CD4-positive, alpha-beta T cell treated with Interleukin-17A for 1 hour (primary cell): ENCODE measurements at places on chromosomes 12 and 14.

DNA sequence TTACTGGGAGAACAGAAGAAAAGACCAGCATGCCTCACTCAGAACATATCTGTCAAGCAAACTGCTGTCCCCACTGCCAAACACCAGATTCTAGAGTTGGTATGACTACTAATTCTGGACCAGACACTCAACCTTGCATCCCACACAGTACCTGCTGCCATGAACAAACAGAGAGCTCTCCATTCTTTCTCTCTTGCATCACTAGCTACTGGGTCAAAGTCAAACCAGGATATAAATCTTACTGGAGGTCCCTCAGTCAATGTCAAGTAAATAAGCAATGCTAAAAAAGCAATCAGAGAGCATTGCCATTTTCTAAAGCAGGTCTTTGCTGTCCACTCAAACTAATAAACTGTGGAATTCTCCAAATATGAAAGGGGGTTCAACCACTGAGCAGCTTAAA, 452.4 kb upstream of the SEL1L start:
- no peak for DNase-seq

DNA sequence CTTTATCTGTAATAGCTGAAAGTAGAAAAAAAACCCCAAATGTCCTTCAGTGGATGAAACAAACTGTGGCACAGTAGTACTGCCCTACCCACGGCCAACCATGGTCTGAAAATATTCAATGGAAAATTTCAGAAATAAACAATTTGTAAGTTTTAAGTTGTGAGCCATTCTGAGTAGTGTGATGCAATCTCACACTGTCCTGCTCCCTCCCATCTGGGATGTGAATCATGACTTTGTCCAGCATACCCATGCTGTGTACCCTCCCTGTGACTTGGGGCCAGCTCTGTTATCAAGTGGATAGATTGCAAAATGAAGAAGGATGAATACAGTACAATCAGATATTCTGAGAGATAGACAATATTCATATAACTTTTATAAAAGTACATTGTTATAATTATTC, 106.2 kb downstream of the SMOC1 start:
- no peak for DNase-seq

GRCh38 chr12:120249266-120249874, 16.2 kb downstream of the PXN start:
- DNase-seq, result no peak

- DNase-seq, result no peak
These were observed 3.2 kb downstream of the CFL2 start for GRCh38 chr14:34711169-34711568.

GRCh38 chr12:1593174-1594005, 991 bp downstream of the FBXL14 start:
- DNase-seq, result peak; percentile 55

GRCh38 chr14:89163031-89163636, 253.9 kb downstream of the FOXN3 start:
- DNase-seq, result no peak

- DNase-seq, result peak; percentile 9
These were observed 187.3 kb downstream of the CHST11 start for GRCh38 chr12:104643819-104644669.

GRCh38 chr12:56518570-56518969, 3.0 kb upstream of the RBMS2 start:
- DNase-seq, result no peak

DNA sequence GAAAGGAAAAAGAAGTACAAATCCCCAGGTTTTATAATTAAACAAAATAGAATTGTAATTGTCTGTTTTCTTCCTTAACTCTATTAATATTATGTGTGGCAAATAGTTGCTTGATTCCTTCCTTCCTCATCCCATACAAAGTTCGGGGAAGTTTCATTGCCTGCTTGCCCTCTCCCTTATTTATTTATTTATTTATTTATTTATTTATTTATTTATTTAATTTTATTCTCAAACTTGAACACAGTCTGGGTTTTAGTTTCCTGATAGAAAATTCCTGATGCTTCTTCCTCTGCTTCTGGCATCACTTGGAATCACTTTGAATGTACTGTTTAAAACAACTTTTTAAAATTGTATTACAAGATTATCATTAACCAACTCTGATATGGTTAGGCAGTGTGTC, 145.8 kb upstream of the SOX5 start:
- no peak for DNase-seq

- DNase-seq, result no peak
These were observed 38.7 kb downstream of the SLC6A12 start for GRCh38 chr12:175250-175649.

DNA sequence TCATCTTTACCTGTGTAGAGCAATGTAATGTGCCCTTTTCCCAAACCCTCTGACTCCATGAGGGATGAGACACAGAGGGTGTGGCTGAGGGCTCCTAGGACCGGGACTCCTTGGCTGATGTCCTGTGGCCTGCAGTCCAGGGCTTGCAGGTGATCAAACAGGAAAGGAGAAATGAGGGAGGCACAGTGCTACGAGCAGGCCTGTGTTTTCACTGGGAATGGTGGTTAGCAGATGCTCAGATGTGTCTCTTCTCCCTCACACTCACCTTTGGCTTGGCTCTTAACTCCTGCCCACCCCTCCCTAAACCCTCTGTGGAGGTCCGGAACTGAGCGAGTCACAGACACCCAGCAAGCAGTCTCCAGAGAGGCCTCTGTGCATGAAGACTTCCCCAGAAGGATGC, 254.4 kb downstream of the DAD1 start:
- DNase-seq, result no peak

- DNase-seq, result no peak
These were observed 938.4 kb upstream of the ATXN7L3B start for GRCh38 chr12:73599268-73599667.

GRCh38 chr12:44738051-44738450, 138.1 kb downstream of the NELL2 start:
- no peak for DNase-seq

- DNase-seq, result no peak
These were observed 216.0 kb upstream of the NPAS3 start for GRCh38 chr14:32722631-32723183.

- no peak for DNase-seq
These were observed 787.2 kb downstream of the GALC start for GRCh38 chr14:87205811-87206210.

DNA sequence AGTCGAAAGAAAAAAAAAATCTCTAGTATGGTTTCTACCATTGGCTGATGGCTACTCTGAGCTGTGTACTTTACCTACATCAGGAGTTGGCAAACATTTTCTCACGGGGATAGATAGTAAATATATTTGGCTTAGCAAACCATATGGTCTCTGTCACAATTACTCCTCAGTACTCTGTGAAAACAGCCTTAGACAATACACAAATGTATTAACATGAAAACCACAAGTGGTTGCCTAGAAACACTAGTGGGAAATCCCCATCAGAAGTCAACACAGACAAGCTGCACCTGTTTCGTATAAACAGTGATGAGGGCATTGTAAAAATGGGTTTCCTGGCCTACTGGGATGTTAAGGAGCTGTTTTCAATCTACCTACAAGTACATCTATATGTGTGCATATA, 84.6 kb upstream of the NAV3 start:
- peak; percentile 10 for DNase-seq

DNA sequence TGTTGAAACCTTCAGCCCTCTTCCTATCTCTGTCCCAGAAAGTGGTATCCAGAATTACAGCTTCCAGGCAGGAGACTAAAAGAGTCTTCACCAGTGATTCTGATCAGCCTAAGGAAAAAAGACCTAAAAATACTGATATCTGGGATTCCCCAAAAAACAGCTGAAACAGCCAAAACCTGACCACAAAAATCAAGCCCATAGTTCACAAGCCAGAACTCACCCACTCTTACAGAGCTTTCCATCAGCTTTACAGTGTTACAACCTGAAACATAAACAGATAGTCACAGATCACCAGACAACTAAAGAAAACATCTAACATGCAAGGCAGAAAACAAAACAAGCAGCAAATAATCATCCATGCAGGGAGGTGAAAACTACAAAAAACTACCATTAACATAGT, 26.0 kb upstream of the TSPAN8 start:
- no peak for DNase-seq

DNA sequence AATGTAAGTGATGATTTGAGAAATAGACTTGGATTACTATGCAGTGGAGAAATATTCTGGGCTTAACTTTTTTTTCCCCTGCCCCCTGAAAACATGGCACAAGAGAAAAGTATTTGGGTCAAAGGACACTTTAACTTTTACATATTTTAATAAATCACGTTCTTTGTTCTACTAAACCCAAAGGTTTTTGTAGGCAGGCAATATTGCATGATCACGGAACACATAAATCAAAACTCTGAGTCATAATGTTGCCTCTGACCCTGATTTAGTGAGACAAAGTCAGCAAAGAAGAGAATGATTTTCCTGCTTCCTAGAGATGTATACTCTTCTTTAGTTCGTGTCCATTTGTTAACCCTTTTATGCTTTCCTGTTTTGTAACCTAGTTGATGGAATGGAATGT, 38.0 kb downstream of the ABCD2 start:
- DNase-seq, result no peak

DNA sequence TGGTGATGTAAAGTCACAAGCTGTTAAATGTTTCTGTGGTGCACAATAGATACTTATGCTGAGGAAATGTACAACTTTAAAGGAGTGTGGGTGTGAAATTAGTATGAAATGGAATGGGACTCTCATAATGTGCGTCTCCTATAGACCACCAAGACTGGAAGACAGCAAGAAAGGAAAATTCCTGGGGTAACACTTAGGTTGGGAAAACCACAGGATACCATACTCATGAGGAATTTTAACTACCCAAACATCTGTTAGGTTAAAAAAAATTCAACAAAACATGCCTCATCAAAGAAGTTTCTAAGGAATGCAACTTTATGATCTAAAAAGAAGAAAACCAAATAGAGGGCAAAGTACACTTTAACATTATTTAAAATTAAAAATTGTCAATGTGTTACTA, 113.7 kb upstream of the MYF6 start:
- no peak for DNase-seq

DNA sequence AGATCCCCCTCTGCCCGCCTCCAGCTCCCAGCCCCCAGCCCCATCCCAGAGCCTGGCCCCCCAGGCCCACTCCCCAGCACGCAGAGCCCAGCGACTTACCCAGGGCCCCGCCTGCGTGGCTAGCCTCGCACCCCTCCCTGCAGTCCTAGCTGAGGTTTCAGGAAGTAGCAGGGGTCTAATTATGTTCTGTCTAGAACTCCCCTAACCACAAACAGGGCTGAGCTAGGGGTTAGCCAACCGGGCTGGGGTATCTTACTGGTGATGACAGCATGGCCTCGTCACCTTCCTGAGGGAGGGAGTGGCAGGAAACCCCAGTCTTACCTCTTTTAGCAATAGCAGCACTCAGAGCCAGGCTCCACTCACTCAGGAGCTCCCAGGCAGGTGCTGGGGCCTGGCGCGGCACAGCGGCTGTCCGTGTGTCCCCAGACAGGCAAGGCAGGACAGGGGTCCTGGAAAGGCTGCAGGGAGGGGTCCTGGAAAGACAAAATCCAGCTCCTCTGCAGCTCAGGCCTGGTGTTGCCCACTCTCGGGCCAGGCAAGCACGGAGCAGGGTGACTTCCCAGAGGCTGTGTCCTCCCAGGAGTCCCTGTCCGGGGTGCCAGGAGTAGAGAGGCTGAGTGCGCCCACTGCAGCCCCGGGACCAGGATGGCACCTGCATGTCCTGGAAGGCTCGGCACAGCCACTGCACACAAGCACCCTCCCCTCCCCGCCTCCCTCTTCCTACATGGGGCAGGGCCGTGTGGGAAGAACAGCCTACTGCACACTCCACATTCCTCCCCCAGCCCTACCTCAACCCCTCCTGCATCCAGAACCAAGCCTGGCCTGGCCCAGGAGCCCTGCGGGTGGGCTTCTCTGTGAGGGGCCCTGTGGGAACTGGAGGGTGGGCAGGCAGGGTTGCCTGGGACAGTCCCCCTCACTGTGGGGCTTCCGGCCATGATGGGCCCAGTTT, at the start of gene GPR132:
Gene GPR132 (minus strand): TSS at position 151 of the 949 bp plus-strand sequence. CDS start 10,010 bp downstream, outside the sequence.
- DNase-seq, result peak; percentile 98

DNA sequence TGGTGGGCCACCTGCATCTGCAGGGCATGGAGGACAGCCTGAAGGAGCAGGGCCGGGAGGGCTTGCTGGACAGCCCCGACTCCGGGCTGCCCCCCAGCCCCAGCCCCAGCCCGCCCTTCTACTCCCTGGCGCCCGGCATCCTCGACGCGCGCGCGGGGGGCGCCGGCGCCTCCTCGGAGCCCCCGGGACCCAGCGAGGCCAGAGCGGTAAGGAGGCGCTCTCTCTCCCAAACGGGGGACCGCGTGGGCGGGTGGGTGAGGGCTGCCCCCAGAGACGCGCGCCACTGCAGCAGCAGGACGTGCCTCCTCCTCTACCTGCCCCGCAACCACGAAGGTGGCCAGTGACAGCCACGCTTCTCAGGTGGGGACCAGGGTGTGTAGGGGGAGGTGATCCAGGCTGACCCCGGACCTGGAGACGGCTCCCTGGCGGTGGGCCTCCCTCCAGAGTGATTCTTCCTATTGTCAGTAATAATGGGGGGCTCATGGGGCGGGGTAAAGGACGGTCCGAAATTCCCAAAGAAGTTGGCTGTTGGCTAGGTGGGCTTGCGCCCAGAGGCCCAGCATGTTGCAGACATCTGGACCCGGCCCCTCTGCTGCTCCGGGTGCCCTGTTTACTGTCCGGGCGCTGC, 652 bp downstream of the RFLNA start:
- no peak for DNase-seq

- no peak for DNase-seq
These were observed 85.2 kb downstream of the DUSP16 start for GRCh38 chr12:12477532-12477890.

DNA sequence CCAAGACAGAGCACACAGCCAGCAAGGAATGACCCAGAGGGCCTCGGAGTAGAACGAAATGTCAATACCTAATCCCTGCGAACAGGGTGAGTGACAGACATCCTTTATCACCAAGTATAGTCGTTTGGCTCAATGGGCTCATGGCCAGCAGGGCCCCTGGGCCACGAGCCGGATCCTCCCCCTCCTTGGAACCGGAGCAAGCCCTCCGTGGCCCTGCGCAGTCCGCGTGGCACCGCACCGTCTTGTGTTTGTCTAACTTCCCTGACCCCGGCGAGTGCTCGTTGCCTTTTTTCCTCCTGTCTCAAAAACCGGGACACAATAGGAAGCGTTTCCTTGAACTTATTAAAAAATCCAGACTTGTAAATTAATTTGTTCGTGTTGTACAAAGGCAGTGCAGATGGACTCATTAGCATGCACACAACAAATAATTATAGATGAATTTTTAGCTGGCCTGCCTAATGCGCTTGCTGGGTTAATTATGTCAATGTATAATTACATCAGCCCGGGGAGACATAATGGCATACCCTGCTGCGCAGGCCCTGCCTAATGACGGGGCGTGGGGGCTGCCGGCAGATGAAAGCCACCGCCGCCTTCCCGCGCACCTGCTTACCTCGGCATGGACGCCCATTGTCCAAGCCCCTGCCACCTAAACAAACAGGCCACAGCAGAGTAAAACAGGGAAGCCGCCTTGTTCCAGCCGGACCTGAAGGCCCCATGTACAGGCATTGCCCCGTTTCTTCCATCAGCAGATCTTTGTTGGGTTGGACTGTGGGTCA, 81.6 kb downstream of the PHETA1 start:
- no peak for DNase-seq

DNA sequence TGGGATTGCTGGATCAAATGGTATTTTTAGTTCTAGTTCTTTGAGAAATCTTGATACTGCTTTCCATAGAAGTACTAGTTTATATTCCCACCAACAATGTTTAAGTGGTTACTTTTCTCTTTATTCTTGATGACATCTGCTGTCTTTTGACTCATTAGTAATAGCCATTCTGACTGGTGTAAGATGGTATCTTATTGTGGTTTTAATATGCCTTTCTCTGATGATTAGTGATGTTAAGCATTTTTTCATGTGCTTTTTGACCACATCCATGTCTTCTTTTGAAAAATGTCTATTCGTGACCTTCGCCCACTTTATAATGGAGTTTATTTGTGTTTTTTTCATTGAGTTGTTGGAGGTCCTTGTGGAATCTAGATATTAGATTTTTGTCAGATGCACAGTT, 865.7 kb downstream of the SLC6A15 start:
- DNase-seq, result no peak
